ENCODE measurements at places on chromosomes 13 and 19.

- no peak for DNase-seq
These were observed 796.3 kb upstream of the SLC10A2 start for GRCh38 chr13:103862525-103862924.

- DNase-seq, result no peak
These were observed 196.8 kb downstream of the RAP2A start for GRCh38 chr13:97630725-97631124.

- peak; percentile 48 for DNase-seq
These were observed 579 bp downstream of the ZNF566 start for GRCh38 chr19:36488846-36489117.

DNA sequence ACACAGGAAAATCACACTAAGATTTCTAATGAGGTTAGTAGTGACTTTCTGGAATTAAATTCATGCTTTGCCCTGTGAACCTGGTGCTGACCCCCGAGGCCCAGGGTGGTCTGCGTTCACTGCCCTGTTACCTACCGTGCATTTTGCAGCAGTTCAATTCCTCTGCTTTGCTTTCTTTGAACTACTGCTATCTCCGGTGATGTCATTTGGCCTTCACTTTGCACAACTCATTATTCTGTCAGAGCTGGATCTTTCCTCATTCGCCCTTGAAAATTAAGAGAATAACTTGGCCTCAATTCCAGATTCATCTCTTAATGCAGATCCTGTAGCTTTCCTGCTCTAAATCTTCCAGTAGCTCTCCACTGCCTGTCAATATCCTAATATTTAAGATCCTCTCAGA lies 8.8 kb upstream of the LRRC63 start:
- no peak for DNase-seq

DNA sequence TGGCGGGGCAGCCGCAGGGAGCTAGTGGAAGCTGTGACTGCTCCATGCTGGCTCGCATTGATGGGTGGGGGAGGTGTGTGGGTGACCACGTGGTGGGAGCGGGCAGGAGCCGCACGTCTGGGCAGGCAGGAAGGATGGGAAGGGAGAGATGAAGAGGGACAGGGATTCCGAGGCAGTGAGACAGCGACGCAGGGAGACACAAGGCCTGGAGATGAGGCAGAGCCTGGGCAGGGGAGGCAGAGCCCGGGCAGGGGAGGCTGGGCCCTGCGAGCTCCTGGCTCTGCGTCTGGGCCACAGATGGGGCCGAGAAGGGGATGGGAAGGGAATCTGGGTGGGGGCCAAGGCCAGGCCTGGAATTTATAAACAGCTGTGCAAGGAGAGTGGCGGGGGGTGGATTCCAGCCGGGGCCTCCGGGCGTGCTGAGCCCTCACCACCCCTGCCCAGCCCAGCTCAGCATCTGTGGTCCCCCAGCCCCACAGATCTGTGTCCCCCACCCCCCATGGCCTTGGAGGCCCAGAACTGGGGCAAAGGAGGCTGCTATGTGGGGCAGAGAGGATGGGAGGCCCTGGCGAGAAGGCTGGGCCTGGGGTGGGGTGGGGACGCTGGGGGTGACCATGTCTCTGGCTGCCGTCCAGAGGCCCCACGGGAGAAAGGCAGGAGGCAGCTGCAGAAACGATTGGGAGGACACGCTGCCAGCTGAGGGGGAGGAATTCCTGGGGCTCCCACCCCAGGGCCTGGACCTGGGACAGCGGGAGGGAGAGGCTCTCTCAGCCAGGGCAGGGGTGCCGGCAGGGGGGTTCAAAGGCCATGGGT lies 6.0 kb downstream of the EHD2 start:
- DNase-seq, result no peak

Measured in Caco-2 (cell line).